ENCODE measurements at places on chromosomes 2 and 18.

DNA sequence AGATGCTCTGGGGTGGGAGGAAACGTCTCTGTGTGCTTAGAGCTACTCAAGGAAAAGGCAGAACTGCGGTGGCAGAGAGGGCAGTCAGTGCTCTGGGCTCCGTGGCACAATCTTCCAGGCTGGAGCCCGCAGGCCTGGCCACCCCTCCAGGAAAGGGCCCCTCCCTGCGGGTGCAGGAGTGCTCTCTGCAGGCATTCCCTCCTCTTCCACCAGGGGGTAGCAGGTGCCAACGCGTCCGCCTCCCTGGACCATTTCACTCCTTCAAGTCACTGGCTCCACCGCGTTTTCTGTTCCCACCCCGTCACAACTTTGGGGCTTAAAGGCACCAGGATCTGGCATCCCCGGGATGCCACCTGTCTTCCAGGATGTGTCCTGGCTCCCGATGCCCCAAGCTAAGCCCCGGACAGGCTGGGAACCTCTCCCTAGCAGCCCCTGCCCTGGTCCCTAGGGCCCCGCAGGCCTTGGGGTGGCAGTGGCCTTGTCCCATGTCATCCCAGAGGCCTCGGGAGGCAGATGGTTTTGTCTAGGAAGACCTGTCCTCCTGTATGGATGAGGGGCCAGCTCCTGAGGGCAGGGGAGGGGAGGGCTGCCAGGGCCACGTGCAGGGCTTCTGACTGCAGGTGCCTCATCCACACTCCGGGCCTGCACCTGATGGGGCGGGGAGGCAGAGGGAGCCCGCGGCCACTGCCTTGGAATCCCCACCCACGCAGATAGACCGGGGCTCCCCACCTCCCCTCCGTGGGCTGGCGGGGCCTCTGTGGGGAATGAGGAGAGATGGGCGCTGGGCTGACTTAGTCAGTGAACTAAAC is 26.4 kb downstream of the KCNIP3 start:
- no peak for DNase-seq

- DNase-seq: no peak
Observed at GRCh38 chr18:22844190-22844589, 88.9 kb upstream of the RBBP8 start.

GRCh38 chr2:218716070-218716469 is 5.4 kb downstream of the TTLL4 start:
- DNase-seq: no peak

GRCh38 chr2:207825978-207826377 is 56.3 kb upstream of the FZD5 start:
- DNase-seq: no peak

DNA sequence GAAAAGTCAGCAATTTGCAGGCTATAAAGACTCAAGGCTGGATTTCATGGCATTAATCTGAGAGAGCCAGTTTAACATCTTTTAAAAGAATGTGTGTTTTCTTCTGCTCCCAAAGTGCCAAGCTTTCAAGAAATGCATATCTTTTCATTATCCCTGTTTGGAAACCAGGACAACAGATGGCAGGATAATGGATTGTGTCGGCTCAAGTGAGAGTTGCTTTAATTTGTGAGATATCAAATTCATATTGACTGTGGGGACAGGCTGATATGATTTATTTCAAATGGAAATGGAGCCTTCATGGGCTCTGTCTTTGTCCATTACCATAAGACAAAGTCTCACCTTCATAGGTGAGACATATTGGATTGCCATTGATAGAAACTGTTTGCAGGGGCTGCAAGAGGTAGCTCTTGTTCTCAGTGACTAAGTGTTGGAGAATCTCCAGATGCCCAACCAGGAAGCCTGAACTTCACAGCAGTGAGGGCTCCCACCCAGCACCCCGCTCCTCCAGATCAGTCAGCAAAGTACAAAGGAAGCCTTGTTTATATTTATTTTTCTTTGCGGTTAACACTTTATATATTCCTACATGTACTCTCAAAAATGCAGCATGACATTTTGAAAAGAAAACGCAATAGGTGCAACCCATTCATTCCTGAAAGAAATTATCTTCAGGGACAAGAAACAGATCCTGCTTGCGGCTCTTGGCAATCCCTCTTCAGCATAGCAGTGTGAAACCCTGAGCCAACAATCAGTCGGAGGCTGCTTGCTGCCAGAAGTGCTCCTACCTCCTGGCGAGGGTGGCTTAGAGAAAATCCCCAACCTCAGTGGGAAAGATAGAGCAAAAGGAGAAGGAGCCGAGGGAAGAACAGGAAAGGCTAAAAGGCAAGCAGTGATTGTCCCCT is 65.8 kb upstream of the ATL2 start:
- peak; percentile 18 for DNase-seq

DNA sequence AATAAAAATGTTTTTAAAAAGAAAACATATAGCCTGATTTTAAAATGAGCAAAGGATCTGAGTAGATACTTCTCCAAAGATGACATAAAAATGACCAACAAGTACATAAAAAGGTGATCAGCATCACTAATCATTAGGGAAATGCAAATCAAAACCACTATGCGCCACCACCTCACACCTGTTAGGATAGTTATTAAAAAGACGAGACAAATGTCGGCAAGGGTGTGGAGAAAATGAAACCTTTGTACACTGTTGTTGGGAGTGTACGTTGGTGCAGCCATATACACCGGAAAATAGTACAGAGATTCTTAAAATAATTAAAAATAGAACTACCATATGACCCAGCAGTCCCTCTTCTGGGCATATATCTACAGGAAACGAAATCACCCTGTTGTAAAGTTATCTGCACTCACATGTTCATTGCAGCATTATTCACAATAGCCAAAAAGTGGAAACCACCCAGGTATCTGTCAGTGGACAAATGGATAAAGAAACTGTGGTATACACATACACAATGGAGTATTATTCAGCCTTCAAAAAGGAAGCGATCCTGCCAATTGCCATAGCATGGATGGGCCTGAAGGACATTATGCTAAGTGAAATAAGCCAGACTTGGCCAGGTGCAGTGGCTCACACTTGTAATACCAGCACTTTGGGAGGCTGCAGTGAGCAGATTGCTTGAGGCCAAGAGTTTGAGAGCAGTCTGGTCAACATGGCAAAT is 91.6 kb downstream of the PRKRA start:
- no peak for DNase-seq

DNA sequence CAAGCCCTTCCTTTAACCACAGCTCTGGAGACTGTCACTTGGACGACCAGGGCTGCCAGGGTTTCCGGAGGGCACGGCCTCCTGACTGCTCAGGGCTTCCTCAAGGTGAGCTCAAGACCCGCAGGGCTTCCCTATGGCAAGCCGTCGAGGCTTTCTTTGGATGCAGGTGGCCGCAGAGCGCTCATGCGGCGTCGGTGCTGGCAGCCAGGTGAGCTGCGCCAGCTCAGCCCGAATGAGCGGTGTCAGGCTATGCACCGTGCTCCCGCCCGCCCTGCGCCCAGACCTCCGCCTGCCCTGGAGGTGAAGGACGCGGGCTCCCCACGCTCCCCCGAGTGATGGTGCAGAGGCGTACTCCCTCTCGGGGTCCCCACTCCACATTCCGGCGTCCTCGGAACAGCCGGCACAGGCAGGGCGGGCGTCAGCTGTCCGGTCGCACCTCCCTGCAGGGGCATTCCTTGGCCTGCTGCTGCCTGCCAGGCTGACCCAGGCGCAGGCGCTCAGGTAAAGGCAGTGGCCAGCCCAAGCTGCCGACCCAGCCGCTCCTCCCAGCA is 20.8 kb upstream of the TUBB6 start:
- DNase-seq: no peak

GRCh38 chr2:236250286-236250685 is 13.9 kb downstream of the ASB18 start:
- DNase-seq: no peak

DNA sequence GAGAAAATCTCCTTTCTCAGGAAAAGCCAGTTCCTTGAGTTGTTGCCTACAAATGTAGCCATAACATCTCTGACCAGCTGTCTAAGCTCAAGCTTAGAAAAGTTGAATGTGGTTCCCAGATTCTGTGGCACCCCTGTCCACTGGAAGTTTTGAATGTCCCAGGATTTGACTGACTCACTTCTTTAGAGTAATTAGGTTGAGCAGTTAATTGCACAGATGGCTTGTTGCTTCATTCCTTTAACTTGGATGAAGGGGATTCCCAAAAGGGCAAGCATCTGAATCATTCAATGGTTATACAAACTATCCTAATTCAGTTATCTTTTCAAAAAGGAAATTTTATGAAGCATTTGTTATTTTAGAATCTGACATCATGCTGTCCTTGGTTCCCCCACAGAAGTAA is 374.7 kb downstream of the LNPK start:
- DNase-seq: no peak

- no peak for DNase-seq
Observed at GRCh38 chr2:241112592-241112991, 10.5 kb upstream of the MTERF4 start.

GRCh38 chr2:3129867-3130266 is 247.8 kb downstream of the EIPR1 start:
- no peak for DNase-seq

- no peak for DNase-seq
Observed at GRCh38 chr2:112669667-112670066, 23.9 kb downstream of the SLC20A1 start.
